Smooth muscle cell of the brain vasculature (primary cell): ENCODE measurements at places on chromosomes 1 and 21.

DNA sequence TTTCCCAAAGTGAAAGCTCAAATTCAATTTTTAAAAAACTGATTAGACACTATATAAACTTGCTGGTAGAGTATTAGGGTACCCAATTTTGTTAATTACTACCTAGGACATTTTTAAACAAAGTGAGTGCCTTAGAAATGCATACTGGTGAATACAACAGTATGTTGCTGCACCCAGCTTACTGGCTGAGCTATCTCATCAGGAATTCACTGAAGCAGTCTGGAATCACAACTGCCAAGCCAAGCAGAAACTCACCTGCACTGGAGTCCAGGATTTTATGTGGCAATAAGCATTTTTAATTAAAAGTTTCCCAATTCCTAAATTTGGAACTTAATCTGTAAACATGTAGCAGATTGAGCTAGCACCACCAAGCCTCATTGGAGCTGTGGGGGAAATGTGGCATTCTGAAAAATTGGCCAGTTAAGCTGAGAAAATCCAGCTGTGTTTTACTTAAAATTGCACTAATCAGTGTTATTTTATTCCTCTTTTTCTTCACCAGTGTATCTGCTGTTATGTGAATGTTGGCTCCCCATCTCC is 61.8 kb downstream of the CLEC20A start:
- DNase-seq: no peak

GRCh38 chr1:224235813-224236493 is 52.9 kb downstream of the DEGS1 start:
- no peak for DNase-seq

GRCh38 chr1:89753761-89754160 is 67.1 kb upstream of the LRRC8D start:
- DNase-seq: no peak

- no peak for DNase-seq
Measured at GRCh38 chr1:208741296-208741695, 497.1 kb upstream of the PLXNA2 start.

- no peak for DNase-seq
Measured at GRCh38 chr1:29245876-29246275, 9.6 kb downstream of the PTPRU start.

DNA sequence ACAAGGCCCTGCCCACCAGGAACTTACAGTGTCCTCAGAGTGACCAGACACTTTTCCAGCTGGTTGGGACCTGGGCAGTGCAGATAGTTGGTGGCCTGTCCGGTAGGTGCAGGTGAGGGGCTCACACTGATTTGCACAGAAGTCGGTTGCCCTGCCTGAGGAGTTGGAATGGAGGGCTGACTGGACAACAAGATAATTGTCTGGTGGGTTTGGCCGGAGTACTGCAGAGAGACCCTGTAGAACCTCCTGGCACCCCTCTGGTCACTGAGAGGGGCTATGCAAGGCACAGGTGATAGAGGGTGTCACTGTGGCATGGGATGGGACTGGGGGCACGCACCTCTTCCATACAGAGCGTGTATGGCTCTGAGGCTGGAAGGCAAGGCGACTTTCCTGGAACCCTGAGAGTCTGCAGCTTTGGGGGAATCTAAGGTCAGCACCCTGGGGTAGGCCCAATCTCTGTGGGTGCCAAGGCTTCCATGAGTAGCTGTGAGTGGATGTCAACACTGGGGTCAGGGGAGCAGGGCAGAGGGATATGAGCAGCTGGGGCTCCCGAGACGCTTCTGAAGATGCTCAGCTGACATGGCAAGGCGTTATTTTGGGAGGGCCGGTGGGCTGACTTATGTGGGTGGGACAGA is 7.6 kb upstream of the PLA2G2D start:
- DNase-seq: no peak
